ENCODE measurements at places on chromosomes 13 and 19.

- no peak for DNase-seq
Observed at GRCh38 chr13:45305079-45305478, 35.9 kb downstream of the TPT1 start.

- peak; percentile 26 for DNase-seq
Observed at GRCh38 chr19:57280962-57281400, 696 bp downstream of the ZNF460 start.

DNA sequence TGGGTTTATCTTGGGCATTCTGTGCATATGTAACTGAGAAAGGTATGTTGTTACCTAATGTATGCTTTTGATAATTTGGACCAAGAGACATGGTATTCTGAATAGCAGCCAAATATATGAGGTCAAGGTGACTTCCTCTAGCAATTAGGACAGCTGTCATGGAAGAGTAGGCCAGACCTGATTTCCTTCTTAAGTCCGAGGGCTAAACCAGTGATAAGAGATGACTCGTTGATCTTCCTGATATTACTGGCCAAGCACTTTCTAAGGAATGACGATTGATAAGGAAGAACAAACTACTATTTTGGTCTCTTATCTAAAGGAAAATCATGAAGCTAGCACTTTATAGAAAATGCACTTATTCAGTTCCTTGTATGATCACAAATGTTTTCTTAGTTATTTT, 42.7 kb downstream of the ARHGAP35 start:
- DNase-seq, result no peak

DNA sequence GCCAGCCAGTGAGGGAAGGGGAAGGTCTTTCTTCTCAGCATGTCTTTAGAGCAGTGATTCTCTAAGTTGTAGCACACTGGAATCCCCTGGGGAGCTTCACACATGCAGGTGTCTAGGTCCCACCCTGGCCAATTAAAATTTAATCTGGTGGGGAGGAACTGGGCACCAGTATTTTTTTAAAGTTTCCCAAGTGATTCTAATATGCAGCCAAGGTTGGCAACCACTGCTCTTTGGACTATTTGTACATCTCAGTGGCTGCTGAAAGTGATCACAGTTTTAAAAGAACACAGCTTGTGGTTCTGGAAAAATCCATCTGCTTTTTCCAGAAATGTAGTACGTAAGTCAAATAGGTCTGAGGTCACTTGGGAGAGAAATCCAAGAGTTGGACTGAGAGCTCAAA, 10.7 kb upstream of the KATNAL1 start:
- DNase-seq, result no peak

DNA sequence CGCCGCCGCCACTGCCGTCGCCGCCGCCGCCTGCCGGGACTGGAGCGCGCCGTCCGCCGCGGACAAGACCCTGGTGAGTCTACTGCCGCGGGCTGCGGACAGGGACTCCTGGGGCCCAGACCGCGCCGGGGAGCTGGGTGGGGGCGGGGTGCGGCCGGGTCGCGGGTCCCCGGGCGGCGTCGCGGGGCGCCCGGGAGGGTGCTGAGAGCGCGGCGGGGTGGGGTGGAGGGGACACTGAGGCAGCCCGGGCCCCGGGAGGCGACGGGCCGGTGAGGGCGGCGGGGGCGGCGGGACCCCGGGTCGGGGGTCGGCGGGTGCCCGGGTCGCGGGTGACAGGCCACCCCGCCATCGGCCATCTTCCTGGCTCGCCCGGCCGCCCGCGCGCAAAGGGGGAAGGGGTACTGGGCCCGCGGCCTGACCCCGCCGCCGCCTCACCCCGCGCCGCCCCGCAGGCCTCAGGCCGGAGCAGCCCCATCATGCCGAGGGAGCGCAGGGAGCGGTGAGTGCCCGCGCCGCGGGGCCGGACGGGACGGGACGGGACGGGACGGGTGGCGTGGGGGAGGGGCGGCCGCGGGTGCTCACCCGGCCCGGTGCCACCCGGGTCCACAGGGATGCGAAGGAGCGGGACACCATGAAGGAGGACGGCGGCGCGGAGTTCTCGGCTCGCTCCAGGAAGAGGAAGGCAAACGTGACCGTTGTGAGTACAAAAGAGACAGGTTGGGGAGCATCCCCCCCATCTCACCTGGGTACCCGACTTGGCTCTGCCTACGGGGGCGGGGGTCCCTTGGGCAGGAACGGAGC, 489 bp downstream of the CCNE1 start:
- DNase-seq, result no peak

GRCh38 chr13:98157609-98158008, 14.7 kb downstream of the FARP1 start:
- no peak for DNase-seq

GRCh38 chr13:20404488-20405222, 121.0 kb downstream of the CRYL1 start:
- DNase-seq, result no peak

- DNase-seq, result no peak
Observed at GRCh38 chr19:35079826-35080225, 35.8 kb upstream of the FXYD3 start.

DNA sequence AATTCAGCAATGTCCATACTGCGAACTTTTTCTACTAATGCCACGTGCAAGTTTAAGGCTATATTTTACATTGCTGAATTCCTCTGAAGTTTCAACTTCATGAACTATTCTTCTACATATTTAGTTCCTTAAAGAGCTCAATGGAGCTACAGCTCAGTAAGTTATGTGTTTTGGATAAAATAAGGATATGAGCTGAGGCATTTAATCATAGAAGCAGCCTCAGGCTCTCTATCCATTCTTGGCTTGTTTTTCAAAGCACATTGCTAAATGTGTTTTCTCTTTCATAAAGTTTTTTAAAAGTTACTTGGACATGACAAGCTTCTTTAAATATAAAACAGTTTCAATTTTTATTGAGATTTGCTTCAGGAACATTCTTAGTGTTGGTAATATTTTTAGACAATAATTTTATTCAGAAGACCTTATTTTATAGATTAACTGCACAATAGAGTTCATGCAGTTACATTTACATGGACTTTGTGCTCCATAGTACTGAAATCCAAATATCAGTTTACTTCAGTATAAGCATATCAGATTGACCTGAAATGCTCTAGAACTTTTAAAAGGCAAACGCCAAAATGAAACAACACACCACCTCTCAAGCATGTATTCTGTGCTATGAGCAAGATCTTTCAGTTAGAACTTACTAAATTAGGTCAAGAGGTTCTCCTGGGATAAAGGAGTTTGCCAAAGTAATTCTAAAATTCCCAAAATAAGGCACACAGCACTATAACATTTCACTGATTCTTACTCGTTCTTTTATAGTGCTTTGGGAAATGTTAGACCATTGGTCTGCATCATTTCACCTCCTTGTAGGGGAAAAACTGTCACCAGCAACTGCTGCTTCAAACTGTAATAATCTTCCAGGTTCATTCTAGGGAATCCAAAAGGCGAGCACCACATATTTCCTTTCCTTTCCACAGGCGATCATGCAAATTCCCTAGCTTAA, 275.5 kb downstream of the ENOX1 start:
- no peak for DNase-seq

DNA sequence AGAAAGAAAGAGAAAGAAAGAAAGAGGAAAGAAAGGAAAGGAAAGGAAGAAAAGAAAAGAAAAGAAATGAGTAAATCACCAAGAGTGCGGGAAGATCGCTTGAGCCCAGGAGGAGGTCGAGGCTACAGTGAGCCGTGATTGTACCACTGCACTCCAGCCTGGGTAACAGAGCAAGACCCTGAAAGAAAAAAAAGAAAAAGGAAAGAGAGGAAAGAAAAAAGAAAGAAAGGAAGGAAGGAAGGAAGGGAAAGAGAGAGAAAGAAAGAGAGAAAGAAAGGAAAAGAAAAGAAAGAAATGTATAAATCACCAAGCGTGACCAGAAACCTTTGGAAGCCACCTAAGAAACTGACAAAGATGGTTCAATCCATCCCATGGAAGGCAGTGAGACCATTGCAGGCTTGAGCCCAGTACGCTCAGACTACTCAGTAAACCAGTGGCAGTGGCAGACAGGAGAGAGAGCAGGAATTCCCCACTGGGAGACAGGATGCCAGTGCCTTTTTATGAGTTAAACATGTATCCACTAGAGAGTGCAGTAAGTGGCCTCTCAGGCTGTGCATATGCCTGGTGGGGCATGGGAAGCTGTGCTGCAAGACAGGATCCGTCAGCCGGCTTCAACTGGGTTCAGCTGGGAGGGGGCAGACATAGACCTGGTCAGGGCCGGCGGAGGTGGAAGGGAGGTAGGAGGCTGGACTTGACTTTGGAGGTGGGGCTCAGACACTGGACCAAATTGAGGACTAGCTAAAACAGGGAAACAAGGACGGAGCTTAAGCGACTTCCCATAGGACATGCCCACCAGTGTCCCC, 4.8 kb downstream of the GPR42 start:
- no peak for DNase-seq

DNA sequence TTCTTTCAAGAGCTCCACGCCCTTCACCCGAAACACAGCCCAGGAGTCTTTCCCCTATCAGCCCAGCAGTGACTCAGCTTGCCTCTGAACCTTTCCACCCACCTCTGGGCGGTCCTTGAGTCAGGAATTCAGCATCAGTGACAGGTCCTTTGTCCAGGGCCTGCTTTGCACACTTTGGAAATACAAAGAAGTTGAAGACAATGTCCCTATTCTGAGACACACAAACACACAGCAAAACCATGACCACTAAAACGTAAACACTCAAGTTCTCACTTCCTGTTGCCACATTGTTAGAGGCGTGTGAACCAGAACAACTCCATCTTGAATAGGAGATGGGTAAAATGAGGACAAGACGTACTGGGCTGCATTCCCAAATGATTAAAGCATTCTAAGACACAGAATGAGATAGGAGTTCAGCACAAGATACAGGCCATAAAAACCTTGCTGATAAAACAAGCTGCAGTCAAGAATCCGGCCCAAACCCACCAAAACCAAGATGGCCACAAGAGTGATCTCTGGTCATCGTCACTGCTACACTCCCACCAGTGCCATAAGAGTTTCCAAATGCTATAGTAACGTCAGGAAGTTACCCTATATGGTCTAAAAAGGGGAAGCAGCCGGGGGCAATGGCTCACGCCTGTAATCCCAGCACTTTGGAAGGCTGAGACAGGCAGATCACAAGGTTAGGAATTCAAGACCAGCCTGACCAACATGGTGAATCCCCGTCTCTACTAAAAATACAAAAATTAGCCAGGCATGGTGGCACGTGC, 49.2 kb upstream of the ATP12A start:
- no peak for DNase-seq

- DNase-seq, result no peak
Observed at GRCh38 chr13:109157275-109157674, 527.9 kb downstream of the MYO16 start.

DNA sequence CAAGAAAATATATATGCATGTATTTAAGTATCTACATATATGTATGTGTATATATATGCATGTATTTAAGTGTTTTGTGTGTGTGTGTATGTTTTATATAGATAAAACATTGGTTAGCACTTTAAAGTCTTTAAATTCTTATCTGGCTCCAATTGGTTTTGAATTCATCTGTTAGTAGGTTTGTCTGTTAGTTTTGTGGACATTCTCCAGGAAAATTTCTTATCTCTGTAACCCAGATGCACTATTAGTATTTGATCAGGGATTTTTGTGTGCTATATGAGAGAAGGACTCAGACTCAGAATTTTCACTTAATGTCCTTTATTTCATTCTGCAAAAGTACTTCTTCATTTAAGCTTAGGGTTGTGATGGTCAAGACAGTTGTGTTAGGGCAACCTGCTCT, 103.1 kb downstream of the ITGBL1 start:
- DNase-seq, result no peak

- no peak for DNase-seq
Observed at GRCh38 chr13:24618011-24618955, 61.9 kb upstream of the ATP12A start.

DNA sequence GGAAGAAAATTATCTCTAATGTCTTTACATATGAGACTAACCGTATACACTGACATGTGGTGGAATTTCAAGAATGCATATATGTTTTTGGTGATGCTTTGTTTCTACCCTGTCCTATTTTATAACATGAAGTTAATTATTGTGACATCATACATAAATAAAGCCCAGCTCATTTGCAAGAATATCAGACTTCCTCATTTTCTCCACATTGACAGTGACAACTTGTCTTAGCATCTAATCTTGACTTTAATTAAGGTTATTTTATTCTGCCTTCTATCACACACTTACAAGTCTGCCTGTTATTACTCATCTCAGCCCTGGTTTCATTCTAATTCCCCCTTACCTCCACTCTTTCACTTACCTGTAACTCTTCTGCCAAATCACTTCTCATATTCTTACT, 140.6 kb upstream of the STARD13 start:
- no peak for DNase-seq

DNA sequence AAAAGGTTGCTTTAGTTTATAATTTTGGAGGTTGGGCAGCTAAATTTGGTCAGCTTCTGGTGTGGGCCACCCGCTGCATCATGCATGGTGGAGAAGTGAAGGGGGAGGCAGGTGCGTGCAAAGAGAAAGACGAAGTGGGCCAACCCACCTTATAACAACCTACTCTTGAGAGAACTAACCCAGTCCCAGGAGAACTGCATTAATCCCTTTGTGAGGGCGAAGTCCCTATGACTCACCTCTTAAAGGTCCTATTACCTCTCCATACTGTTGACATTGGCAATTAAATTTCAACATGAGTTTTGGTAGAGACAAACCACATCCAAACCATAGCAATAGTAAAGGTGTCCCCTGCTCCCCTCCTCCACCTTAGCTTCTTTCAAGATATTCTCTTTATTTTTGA, 7.7 kb upstream of the FGF9 start:
- peak; percentile 68 for DNase-seq

- peak; percentile 53 for DNase-seq
Observed at GRCh38 chr19:14433554-14434501, 722 bp downstream of the PKN1 start.

GRCh38 chr13:107834717-107835116, 380.6 kb downstream of the LIG4 start:
- DNase-seq, result no peak

GRCh38 chr13:26726684-26727083, 33.9 kb downstream of the GPR12 start:
- no peak for DNase-seq

DNA sequence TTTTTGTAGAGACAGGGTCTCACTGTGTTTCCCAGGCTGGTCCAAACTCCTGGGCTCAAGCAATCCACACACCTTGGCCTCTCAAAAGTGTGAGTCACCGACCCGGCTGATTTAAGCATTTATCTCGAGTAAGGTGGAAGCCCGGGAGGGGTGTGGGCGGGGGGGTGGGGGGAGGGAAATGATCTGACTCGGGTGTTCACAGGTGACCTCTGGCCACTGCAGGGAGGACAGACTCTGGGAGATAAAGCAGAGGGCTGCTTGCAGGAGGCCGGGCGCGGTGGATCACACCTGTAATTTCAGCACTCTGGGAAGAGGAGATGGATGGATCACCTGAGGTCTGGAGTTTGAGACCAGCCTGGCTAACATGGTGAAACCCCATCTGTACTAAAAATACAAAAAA, 7.9 kb downstream of the DENND1C start:
- no peak for DNase-seq

GRCh38 chr19:47228168-47228936, 2.6 kb downstream of the BBC3 start:
- DNase-seq, result no peak

- DNase-seq, result peak; percentile 18
Observed at GRCh38 chr19:51094696-51095279, 12.1 kb upstream of the KLK14 start.

All from NCI-H2029 treated with DMSO at 0.1 percent for 48 hours (cell line).